Activated naive CD8-positive, alpha-beta T cell treated with anti-CD3 and anti-CD28 coated beads, Interleukin-2, amount 10 ng/mL, durations not matched to agents 7 days and 5 days (primary cell): ENCODE measurements at places on chromosomes 16 and 17. TPM values are rescaled to one million over a fixed set of nuclear protein-coding genes. Genes with fewer than 3 reads are reported as not detected.

The TMC8 gene
- total RNA-seq, result 340 TPM

DNA sequence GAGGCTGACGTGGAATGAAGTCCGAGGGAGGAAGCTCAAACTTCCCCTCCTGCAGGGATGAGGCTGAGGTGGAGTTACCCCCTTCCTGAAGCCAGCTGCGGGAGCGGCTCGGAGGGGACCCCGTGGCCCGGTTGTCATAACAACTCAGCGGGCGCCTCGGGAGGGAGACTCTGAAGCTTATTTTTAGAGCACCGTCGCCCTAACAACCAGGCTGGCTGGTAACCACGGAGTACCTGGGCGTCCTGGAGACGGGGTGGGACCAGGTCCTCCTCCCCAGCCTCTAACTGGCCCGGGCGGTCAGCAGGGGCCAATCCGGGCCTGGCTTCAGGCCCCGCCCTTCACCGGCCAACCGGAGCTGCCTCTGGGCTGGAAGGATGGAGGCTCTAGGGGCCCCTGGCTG, 27.7 kb downstream of the NECAB2 start:
- no peaks in the 10 kb centered on the region for H3K36me3 ChIP-seq
- DNase-seq, result no peak
- peaks cover 28% of the 10 kb centered on the region for H3K27me3 ChIP-seq
- H3K27ac ChIP-seq, result no peak overlapping the region
- no peaks in the 10 kb centered on the region for H3K4me1 ChIP-seq

The GSDMA gene
- not detected for total RNA-seq

The SEZ6 gene
- not detected for total RNA-seq

The PHAF1 gene
- total RNA-seq, result 16.6 TPM

The SLC6A4 gene
- total RNA-seq, result not detected

The CDC6 gene
- total RNA-seq, result 67.9 TPM

DNA sequence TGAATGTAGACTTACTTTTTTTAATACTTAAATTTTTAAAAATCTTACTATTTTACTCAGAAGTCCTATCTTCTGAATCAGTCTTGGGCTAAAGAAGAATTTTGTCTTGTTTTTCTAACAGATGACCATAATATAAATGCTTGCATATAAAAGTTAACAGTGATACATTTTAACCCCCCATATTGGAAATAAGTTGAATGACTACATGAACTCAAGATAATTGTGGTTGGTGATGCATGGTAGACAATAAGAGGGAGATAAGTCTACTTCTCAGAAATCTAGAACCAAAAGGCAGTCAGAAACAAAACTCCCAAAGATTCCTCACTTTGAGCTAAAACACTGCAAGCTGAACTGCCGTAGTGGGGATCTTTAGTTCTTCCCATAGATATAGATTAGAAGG, 868.4 kb upstream of the SOX9 start:
- no peaks in the 10 kb centered on the region for H3K27me3 ChIP-seq
- no peak for DNase-seq
- H3K4me3 ChIP-seq, result no peak overlapping the region

- DNase-seq, result no peak
- peak overlapping the region; percentile 37 for H3K4me3 ChIP-seq
- peaks cover 24% of the 10 kb centered on the region for H3K4me1 ChIP-seq
- H3K27me3 ChIP-seq, result peaks cover 26% of the 10 kb centered on the region
- H3K36me3 ChIP-seq, result no peaks in the 10 kb centered on the region
These were observed 85.7 kb downstream of the NOG start for GRCh38 chr17:56679115-56679776.

DNA sequence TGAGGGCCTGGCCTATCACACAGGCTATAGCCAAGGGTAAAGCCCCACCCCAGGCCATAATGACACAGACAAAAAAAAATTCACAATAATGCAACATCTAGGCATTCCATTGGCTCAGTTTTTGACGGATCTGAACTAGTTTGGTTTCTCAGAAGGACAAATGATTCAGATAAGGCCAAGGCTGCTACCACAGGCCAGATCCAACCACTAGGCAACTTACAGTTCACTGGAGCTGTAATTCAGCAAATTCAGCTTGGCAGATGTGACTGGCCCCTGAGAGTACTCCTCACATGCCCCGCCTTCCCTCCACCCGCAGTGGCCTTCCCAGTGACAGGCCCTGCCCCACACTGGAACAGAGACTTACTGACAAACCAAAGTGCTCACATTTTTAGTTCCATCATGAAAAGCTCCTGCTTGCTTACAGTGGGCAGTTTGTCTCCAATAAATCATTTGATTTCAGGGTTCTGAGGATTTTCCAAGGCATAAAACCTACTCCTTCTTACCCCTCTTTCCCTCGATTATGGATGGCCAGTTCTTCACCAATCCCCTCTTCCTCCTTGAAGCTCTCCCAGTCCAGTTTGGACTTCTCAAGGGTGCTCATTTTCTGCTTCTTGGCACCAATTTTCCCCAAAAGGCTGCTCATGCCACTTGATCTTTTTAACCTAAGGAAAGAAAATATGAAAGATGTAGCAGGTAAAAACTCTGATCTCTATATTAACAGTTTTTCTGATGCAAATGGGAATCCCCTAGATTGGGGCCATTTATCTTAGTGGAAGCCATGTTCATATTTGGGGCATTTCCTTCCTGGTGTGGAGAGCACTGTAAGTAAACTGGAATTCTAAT, 53.3 kb upstream of the BCAR1 start:
- no peak overlapping the region for H3K27ac ChIP-seq
- DNase-seq, result no peak
- no peaks in the 10 kb centered on the region for H3K27me3 ChIP-seq
- no peak overlapping the region for H3K4me3 ChIP-seq

The CIBAR2 gene
- not detected for total RNA-seq

- no peak overlapping the region for H3K4me3 ChIP-seq
- H3K36me3 ChIP-seq, result peaks cover 4% of the 10 kb centered on the region
- H3K27me3 ChIP-seq, result no peaks in the 10 kb centered on the region
- no peak for DNase-seq
These were observed 2.6 kb downstream of the MXRA7 start for GRCh38 chr17:76707985-76708807.

DNA sequence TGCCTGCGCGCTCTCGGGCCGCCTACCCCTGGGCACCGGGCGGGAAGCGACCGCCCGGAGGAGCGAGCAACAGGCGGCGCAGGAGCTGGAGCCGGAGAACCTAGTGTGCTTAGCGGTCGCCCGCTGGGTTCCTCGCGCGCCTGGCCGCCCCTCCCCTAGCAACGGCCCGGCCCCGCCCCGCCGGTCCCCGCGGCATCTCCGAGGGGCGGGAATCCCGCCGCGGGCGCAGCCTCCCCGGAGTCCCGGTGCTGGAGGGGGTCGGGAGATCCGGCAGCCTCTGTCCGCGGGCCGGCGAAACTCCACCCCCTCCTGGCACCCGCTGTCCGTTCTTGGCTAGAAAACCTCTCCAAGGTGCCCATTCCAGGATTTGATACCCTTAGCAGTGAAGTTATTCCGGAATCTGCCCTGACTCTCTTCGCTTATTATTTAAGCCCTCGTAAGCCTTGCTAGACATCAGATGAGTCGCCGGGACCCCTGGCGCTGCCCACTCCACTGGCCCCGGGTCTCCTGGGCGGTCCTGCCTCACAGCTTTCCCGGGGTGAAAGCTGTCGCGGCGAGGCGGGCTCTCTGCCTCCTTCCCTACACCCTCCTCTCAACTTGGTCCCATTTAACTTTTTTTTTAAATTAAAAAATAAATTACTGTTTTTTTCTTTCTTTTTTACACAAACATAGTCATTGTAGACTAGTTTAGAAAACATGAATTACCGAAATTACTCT, at the start of gene RPRML:
Gene RPRML, minus strand, starts transcription at position 107 of the 717 bp plus-strand sequence. CDS start 246 bp downstream, outside the sequence.
- H3K27ac ChIP-seq, result no peak within 1 kb of the TSS
- H3K27me3 ChIP-seq, result peaks cover 43% of the 10 kb centered on the region
- H3K4me1 ChIP-seq, result peaks cover 10% of the 10 kb centered on the region
- H3K4me3 ChIP-seq, result peak within 1 kb of the TSS; percentile 85

The ADAD2 gene
- total RNA-seq, result not detected

The SPIRE2 gene
- total RNA-seq, result 1.8 TPM

DNA sequence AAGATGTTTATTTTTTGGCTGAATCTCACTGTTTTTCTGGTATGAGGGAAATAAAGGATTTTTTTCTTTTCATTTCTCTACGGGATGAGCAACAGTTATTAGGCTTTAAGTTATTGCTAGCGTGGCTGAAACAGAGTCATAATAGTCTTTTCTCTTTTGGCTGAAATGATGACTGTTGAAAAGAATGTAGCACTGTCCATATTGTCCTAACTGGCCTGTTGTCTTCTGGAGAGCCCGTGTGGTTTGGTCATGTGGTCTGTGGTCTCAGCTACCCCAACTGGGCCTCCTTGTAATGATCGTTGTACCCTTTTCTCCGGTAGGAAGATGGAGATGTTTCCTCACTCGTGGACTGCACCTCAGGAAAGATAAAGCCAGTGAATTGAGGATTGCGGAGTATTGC, 36.6 kb downstream of the EPN2 start:
- no peaks in the 10 kb centered on the region for H3K36me3 ChIP-seq
- peaks cover 27% of the 10 kb centered on the region for H3K27me3 ChIP-seq
- no peaks in the 10 kb centered on the region for H3K4me1 ChIP-seq

DNA sequence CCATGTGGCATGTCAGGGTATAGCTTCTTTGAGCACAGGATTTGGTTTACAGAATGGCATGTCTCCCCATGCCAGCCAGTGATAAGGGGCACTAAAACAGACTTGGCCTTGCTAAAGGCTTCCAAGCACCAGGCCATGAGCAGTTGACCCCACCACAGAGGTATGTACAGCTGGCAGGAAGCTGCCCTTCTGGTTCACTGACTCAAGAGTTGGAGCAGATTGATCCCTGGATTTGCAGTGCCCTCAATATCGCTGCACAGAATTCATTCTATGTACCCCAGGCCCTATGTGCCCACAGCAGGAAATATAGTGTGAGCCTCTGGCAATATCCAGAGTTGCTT, 24.3 kb downstream of the HLF start:
- no peak overlapping the region for H3K27ac ChIP-seq
- H3K4me1 ChIP-seq, result peaks cover 9% of the 10 kb centered on the region
- no peaks in the 10 kb centered on the region for H3K36me3 ChIP-seq
- no peak for DNase-seq
- H3K4me3 ChIP-seq, result no peak overlapping the region

The PNMT gene
- total RNA-seq, result not detected

GRCh38 chr16:85465328-85466303, 147.5 kb upstream of the GSE1 start:
- peaks cover 20% of the 10 kb centered on the region for H3K27me3 ChIP-seq
- no peak for DNase-seq
- H3K4me3 ChIP-seq, result no peak overlapping the region
- H3K27ac ChIP-seq, result no peak overlapping the region
- H3K36me3 ChIP-seq, result no peaks in the 10 kb centered on the region

- H3K4me3 ChIP-seq, result no peak overlapping the region
- DNase-seq, result no peak
- H3K4me1 ChIP-seq, result no peaks in the 10 kb centered on the region
- no peak overlapping the region for H3K27ac ChIP-seq
- peaks cover 22% of the 10 kb centered on the region for H3K27me3 ChIP-seq
These were observed 8.1 kb upstream of the CCL18 start for GRCh38 chr17:36055921-36056520.

DNA sequence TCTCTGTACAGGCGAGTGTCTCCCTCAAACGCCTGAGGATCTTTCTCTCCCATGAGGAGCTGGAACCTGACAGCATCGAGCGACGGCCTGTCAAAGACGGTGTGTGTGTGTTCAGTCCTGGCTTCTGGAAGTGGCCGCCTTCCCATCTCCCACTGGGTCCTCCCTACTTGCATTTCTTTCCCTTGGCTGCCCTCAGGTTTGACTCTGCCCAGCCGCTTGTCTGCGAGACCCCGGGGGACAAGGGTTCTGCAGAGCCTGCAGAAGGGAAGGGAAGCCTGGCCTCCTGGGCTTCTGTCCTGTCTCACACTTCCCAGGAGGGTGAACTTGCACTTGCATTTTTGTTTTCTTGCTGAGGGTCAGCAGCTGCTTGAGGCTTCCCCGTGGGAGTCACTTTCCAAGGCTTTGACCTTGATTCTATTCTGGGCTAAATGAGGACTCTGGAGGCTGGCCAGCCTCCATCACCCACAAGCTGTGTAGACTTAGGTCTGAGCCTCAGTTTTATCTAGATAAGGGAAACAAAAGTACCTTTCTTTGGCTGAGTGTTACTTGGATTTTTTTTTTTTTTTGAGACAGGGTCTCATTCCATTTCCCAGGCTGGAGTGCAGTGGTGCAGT, 122.3 kb downstream of the ABCC1 start:
- DNase-seq, result no peak
- H3K4me1 ChIP-seq, result peaks cover 16% of the 10 kb centered on the region
- H3K27me3 ChIP-seq, result no peaks in the 10 kb centered on the region
- no peak overlapping the region for H3K4me3 ChIP-seq

- H3K27ac ChIP-seq, result no peak overlapping the region
- H3K27me3 ChIP-seq, result no peaks in the 10 kb centered on the region
- no peak for DNase-seq
- no peaks in the 10 kb centered on the region for H3K36me3 ChIP-seq
- peaks cover 20% of the 10 kb centered on the region for H3K4me1 ChIP-seq
These were observed 265.1 kb downstream of the NTN1 start for GRCh38 chr17:9286434-9286833.

DNA sequence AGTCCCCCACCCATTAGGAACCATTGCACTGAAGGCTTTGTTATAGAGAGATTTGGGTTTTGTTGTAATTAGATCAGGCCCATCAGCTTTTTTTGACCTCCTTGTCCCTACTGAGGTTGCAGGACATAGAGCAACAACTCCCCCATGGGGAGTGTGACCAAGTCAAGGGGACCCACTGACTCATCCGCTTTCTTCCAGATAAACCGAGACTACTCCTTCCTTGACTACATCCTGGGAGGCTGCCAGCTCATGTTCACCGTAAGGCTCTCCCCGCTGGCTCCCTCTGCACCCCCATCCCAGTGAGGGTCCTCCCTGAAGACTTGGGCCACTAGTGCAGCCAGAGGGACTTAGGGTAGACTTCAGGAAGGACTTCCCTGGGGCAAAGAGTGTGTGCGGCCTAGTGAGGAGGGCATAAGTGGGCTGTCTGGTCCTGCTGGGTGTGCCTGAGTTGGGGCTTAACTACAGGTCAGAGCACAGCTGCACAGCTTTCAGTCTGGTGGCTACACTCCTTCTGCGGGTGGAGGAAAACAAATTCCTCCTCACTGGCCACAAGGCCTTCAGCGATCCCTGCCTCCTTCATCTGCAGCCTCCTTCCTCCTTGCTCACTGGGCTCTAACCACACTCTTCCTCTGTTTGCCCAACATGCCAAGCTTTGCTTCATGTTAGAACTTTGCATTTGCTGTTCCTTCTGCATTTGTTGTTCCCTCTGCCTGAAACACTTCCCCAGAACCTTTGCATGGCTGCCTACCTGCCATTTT, 31.0 kb downstream of the CPNE2 start:
- no peaks in the 10 kb centered on the region for H3K27me3 ChIP-seq
- H3K4me1 ChIP-seq, result peaks cover 42% of the 10 kb centered on the region
- H3K27ac ChIP-seq, result peak overlapping the region; percentile 79
- H3K4me3 ChIP-seq, result no peak overlapping the region
- no peak for DNase-seq
- no peaks in the 10 kb centered on the region for H3K36me3 ChIP-seq
